ENCODE measurements at places on chromosomes 7 and 10.

- no peak for DNase-seq
Measured at GRCh38 chr7:22561321-22561811, 61.4 kb upstream of the STEAP1B start.

- no peak for DNase-seq
Measured at GRCh38 chr7:122311734-122312450, 7.3 kb upstream of the FEZF1 start.

- no peak for DNase-seq
Measured at GRCh38 chr7:7821517-7821916, 103.1 kb upstream of the RPA3 start.

- DNase-seq, result no peak
Measured at GRCh38 chr10:95741807-95742467, 14.0 kb upstream of the ENTPD1 start.

DNA sequence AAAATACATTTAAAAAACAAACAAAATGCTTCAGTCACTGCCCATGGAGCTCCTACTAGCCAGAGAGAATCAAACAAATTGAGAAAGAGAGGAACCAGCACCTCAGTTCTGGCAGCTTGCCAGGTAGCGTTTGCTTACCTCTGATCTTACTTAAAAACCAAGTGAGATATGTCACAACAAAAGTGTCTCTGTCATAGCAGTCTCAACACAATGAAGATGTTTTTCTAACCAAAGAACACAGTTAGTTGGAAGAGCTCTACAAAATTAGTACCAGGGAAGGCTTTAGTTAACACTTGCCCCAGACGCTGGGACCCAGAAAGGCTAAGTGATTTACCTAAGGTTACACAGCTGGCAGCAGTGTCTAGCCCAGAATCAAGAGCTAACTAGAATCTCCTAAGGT, 3.4 kb downstream of the DOCK4 start:
- DNase-seq, result no peak

DNA sequence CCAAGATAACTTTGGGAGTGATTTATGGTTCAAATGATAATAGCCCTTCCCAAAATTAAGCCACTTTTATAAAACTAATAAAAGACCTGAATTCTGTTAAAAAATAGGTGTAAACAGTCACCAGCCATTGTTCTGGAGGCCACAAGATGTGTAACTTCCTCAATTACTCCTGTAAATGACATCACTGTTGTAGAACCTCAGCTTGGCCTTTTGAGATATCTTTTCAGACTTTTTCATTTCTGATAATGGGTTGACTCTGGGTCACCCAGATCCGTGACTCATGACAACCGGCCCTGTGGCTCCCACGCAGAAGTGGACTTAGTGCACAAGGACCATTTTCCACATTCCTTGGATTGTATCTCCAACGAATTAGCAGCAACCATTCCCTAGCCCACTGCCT, 106.6 kb downstream of the DKK1 start:
- no peak for DNase-seq

DNA sequence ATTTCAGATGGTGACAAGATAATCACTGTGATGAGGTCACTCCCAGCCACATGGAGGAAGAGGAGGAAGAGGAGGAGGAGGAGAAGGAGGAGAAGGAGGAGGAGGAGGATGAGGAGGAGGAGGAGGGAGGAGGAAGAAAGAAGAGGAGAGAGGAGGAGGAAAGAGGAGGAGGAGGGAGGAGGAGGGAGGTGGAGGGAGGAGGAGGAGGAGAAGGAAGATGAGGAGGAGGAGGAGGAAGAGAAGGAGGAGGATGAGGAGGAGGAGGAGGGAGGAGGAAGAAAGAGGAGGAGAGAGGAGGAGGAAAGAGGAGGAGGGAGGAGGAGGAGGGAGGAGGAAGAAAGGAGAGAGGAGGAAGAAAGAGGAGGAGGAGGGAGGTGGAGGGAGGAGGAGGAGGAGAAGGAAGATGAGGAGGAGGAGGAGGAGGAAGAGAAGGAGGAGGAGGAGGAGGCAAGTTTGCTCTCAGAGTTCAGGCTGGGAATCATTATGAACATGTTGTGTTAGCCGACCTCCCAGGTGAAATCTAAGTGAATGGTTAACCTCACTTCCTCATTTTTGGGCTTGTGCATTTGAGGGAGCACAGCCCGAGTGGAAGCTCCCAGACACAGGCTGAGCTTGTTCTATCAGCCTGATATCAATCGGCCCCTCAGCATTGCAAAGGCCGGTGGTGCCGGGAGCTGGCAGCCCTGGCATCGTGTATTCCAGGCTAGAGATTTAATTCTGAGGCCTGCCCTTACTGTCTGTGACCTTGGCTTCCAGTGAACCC, 236.2 kb upstream of the PITRM1 start:
- no peak for DNase-seq

- no peak for DNase-seq
Measured at GRCh38 chr10:35438718-35439571, 102.6 kb downstream of the CCNY start.

GRCh38 chr10:102714621-102715455, at the start of gene SFXN2:
Gene SFXN2, plus strand, starts transcription at chr10:102714636. Its CDS starts 12,001 bp downstream, at chr10:102726637.
- DNase-seq, result no peak

- no peak for DNase-seq
Measured at GRCh38 chr10:70799124-70799523, 13.9 kb upstream of the TBATA start.

- DNase-seq, result no peak
Measured at GRCh38 chr7:27739301-27739908, 557 bp upstream of the TAX1BP1 start.

DNA sequence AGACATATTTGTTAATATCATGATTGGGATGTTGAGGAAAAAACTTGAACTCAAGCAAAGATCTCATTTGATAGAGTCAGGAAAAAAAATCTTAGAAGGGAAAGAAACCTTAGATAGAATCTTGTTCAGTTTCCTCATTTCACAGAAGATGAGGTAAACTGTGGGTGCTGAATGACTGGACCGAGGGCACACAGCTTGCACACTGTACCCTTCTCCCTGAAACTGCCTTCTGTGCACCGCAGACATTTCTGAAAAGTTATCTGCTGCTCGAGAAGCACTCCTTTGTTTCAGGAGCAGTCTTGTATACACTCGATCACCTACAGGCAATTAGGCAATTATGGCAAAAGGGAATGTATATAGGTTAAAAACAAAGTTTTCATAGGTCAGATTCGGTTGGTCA, 167.4 kb downstream of the SKAP2 start:
- no peak for DNase-seq

DNA sequence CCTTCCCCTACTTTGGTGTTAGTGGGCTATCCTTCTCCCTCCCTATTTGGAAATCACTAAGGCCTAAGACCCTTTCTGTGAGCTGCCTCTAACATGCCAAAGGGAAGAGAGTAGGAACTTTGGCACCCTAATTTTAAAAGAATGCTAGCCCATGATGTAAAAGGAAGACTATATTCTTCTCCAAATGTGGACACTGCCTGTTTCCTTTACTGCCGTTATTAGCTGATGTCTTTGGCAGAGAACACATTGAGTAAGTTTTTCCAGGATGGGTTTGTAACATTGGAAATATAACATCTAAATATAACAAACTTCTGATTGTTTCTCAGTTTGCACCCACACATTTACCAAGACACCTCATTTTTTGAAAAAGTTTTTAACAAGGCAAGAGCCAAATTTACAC, 56.9 kb upstream of the TNKS2 start:
- no peak for DNase-seq

- no peak for DNase-seq
Measured at GRCh38 chr10:105189463-105189800, 548.3 kb downstream of the SORCS3 start.

DNA sequence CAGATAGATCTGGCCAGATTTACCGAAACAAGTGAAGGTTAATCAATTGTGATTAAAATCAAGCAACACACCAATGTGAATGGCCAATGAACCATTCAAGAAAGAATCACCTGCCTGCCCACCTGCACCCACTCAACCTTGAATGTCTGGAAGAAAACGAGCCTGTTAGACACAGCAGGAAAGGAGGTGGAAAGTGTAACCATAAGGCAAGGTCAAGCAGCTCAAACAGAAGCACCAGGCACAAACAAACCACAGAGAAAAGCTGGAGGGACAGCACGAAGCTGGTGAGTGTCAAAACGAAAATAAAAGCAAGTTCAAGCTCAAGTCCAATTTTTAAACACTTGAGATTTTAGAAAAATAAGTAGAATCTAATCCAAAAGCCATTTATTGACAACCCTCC, 64.9 kb downstream of the STEAP1B start:
- DNase-seq, result no peak

DNA sequence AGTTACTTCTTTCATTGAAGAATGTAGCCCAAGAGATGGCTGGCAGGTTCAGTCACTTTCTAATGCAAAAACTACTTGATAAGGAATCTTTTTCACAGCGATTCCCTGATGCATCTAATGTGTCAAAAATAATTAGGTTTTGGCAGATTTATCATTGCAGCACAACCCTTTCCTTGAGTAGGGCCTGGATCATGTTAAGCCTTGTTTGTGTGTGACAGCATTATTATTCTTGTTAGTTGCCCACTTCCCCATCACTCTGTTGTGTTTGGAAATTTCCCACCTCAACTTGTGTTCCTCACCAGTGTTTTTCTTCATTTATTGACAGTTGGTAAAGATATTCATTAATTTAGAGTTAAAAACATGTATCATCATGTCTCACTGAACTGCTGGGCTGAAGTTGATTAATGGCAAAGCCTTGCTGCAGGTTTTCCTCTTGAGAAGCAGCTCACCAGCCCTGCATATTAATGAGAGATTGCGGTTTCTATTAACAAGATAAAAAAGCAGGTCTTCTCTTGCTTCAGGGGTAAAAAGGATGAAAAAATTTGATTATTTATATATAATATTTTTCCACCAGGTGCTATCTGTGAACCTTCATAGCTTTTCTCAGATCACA, 233.3 kb upstream of the MDFIC start:
- DNase-seq, result no peak

DNA sequence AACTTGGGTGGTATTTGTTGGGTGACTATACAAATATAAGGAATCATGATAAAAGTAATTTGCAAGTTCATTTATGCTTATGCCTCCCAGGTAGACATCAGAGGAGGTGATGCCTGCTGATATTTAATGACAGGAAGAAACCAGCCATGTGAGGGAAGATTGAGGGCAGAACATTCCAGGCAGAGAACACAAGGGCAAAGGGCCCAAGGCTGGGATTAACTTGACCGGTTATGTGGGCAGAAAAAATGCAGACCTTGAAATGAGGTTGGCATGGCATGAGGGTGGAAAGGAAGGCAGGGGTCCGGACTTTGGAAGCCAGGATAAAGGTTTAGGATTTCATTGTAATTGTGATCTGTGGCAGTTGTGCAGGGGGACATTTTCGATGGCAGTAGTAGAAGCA, 68.0 kb upstream of the MTPN start:
- no peak for DNase-seq

- DNase-seq, result no peak
Measured at GRCh38 chr10:96408201-96408600, 49.4 kb upstream of the OPALIN start.

DNA sequence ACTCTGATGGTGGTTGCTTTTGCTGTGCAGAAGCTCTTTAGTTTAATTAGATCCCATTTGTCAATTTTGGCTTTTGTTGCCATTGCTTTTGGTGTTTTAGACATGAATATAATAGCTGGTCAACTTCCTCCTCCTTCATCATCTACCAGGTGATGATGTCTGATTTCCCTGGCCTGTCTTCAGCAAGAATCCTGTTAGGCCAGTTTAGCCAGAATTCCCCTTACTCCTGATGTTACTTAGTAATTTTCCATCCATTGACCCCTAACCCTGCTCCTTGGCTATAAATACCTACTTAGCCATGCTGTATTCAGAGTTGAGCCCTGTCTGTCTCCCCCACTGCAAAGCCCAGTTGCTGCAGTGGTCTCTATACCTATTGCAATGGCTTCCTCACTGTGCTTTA, 91.4 kb downstream of the ZNF777 start:
- no peak for DNase-seq

GRCh38 chr10:92014620-92015019, 91.0 kb downstream of the BTAF1 start:
- no peak for DNase-seq

DNA sequence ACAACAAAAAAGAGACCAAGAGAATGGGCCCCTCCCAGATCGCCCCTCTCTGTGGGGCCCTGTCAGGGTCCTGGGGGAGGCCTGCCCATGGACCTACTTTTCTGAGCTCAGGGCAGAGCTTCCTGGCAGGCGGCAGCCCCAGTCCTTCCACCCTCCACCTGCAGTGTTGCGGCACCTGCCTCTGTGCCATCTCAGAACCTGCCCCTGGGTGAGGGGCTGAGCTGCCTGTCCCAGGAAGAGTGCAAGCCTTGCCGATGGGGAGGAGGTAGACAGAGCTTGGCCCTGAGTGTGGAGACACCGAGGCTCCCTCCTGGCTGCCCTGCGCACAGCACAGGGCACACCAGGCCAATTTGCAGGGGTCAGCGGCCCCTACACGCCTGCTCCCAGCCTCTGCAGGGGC, 67.5 kb downstream of the UNCX start:
- no peak for DNase-seq

DNA sequence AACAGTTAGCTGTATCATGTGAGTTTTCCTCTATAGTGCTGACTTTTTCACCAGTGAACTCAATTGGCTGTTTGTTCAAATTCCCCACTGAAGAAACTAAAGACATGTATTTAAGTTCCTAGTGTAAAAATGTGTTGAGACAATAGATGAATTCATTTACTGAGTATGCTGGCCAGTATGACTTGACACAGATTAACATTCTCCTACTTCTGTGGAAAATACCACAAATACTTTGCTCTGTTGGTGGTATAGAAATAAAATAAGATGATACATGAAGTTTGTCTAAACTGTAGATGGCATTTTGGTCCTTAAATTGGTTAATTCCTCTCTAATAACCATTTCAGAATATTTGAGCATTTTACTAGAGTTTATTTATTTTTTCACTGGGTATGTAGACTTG, 227.7 kb upstream of the TEX47 start:
- DNase-seq, result no peak

DNA sequence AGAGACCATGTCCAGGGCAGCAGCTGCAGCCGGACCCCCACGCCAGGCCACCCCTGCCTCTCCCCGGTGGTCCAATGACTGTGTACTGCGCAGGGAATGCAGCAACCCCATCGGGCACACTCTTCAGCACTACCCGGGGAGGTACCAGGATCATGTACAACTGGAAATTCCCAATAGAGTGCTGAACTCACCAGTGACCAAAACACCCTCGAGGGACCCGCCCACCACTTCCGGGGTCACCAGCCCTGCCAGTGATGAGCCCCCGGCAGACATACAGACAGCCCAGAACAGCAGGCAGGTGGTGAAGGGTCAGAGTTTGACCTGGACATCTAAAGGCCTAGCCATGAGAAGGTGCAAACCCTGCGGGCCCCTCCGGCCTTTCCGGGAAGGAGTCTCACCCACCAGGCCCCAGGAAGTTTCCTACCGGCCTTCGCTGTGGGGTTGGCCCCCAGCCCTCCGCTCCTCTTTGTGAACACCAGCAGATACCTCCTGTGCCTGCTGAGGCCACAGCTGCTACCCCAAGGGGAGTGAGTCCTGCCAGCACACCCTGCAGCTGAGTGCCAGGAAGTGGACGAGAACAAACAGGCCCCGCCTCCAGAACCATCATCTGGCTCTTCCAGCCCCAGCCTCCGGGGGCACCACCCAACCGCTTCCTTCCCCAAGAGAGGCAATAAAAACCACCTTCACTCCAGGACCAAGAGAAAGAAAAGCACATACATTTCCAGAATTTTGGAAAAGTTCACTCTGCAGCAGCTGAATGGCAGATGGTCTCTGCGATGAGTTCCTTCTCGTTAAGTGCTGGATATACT, 5.0 kb upstream of the ANKRD61 start:
- DNase-seq, result peak; percentile 31

- DNase-seq, result no peak
Measured at GRCh38 chr10:74928742-74929191, 102.4 kb downstream of the KAT6B start.

Data from dorsolateral prefrontal cortex (tissue), 122 donors.